ENCODE measurements at places on chromosomes 3 and 15.
A peak's percentile ranks its signal among the peaks of the same experiment; 100 is the strongest.

- DNase-seq = no peak
Measured at GRCh38 chr3:172261054-172261453, 187.2 kb downstream of the GHSR start.

GRCh38 chr3:171528102-171528501, 67.9 kb upstream of the TNIK start:
- no peak for DNase-seq

DNA sequence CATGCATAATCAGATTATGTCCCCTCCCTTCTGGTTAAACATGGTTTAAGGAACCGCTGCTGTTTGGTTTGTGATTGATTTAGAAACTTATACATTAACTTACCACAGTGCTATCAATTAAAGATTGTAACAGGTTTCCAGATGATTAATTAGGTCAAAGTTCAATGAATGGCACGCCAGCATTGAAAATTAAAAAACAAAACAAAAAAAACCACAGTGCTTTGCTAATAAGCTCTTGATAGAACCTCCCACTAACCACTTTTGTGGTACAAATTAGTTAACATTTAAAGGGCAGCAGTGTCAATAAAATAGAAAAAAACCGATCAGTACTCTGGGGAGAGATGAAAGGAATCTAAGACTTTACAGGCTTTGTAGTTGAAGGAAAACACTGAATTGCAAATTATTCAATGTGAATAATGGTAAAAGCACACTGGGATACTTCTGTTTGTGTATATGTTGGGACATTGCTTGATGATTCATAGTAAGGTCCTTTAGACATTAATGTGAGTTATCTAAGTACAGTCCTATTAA, 7.6 kb upstream of the C3orf38 start:
- DNase-seq = no peak

GRCh38 chr3:194824701-194825111, 139.0 kb downstream of the FAM43A start:
- DNase-seq = no peak

GRCh38 chr15:73374604-73375003, 5.8 kb upstream of the HCN4 start:
- DNase-seq = no peak

- DNase-seq = no peak
Measured at GRCh38 chr3:141740349-141740748, 2.3 kb downstream of the RNF7 start.

DNA sequence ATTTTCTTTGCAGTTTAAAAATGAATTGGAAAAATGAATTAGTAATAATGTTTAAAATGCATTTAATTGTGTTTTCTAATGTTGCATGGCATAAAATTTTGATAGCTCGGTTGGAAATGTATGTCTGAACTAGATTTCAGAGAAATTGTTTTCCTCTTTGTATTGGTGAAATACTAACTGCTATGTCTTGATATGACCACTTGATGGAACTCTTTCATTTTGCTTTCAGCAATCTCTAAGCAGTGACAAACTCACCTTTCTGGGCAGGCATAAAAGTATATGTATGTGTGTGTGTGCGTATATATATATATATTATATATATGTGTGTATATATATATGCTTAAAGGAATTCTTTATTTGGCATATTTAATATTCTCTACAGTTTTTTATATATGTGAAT, 239.3 kb upstream of the ZNF717 start:
- no peak for DNase-seq

- no peak for DNase-seq
Measured at GRCh38 chr3:61617041-61617440, 55.7 kb downstream of the PTPRG start.

DNA sequence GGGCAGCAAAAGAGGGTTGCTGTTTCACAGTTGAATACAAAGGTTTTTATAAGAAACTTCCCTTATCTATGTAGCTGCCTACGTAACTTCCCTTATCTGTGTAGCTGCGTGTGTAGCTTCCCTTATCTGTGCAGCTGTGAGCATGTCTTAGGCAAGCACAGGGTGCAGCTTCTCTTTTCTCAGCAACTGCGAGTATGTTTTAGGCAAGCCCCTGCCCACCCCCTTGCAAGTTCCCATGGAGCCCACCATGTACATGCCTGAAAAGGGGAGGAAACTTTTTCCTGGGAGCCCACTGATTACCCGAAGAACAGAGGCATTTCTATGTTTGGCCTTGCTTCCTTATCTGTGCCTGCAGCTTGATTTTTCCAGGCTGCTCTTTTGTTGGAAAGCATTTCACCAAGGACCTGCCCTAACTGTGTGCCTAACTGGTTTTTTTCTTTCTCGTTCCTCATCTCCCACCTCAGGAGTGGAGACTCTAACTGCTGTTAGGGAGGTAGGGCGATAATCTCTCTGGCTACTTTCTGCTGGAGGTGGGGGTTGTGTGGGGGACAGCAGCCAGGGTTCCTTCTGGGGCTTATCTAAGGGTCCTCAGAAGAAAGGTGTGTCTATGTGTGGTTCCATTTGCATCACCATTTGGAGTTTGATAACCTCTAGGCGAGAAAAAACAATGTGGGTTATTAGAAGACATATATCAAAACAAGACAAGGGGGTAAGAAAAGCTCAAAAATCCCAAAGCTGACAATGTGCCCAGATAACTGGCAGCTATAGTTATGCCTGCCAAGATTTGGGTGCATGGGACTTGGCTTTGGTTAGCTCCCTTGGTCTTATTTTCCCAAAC, 26.0 kb downstream of the SORD start:
- no peak for DNase-seq

DNA sequence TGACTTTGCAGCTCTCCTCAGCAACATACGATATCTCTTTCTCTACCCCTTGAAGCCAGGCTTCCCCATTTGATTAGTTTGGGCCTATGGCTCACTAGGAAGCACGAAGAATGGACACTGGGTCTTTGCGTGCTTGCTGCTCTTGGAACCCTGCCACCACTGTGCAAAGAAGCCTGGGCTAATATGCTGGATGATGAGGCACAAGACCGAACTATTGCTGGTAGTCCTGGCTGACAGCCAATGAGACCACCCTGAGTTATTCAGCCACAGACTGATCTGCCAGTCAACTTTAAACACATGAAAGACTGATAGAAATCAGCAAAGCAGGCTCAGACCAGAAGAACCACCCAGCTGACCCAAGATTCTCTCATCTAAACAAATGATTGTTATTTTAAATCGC, 250.3 kb downstream of the CBLB start:
- no peak for DNase-seq

- DNase-seq = no peak
Measured at GRCh38 chr15:91941871-91942658, 88.6 kb downstream of the SLCO3A1 start.

GRCh38 chr15:89551550-89551949, 23.7 kb upstream of the TICRR start:
- no peak for DNase-seq

GRCh38 chr15:47857776-47858167, 140.5 kb downstream of the SEMA6D start:
- no peak for DNase-seq

GRCh38 chr3:152047465-152047864, 174.0 kb downstream of the SUCNR1 start:
- no peak for DNase-seq

- no peak for DNase-seq
Measured at GRCh38 chr15:44215594-44215993, 20.5 kb upstream of the FRMD5 start.

GRCh38 chr3:157130467-157131251, 29.3 kb downstream of the CCNL1 start:
- peak; percentile 55 for DNase-seq

DNA sequence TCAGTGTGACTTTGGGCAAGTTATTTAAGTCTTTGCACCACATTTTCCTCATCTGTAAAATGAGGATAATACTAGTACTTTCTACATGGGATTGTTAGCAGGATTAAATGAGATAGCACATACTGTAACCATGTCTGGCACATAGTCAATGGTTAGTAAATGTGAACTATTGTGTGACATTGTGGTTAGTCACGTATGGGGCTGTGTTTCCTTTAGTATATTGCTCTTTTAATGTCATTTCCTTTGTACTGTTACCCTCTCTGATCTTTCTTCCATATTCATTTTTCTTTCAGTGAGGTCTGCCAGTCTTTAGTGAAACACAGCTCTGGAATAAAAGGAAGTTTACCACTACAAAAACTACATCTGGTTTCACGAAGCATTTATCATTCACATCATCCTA, 21.4 kb downstream of the OPA1 start:
- DNase-seq = no peak

DNA sequence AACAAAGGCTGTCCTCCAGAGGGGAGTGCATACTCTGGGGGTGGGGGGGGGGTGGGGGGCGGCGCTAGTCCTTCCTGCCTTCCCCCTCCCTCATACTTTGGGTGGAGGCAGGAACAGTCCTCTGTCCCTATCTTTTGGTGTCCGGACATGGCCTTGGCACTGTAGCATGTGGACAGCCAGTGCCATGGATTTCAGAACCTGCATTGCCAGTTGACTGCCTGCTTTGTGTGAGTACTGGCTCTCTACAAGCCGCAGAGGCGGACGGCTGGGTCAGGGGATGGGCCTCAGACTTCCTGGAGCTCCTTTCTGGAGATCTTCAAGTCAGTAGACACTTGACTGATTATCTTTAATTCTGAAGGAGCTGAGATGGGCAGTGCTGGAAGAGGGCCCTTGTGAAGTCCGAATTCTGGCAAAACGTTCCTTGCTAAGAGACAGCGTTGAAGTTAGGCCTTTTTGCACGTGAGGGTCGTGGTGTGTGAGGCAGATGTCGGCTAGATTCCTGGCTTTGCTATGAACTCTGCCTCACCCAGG, 2.5 kb downstream of the CLDN11 start:
- peak; percentile 70 for DNase-seq

- DNase-seq = no peak
Measured at GRCh38 chr3:124209426-124209825, 217.5 kb upstream of the ROPN1 start.

DNA sequence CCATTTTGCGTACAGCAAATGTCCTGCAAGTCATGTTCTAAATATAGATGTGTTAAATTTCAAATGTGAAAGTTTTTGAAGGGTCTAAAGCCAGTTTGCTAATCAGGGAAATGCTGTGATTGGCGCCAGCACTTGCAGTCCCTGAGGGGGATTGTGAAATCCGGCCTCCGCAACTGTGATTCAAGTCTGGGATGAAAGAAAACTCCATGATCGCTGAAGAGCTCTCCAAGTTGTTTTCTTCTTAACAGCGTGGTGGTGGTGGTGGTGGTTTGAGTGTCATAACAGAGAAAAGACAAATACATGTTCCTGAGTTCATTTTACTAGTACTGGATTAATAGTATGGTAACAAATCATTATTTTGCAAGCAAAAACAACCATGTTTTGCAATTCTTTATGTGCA, 51.8 kb downstream of the MITF start:
- no peak for DNase-seq

DNA sequence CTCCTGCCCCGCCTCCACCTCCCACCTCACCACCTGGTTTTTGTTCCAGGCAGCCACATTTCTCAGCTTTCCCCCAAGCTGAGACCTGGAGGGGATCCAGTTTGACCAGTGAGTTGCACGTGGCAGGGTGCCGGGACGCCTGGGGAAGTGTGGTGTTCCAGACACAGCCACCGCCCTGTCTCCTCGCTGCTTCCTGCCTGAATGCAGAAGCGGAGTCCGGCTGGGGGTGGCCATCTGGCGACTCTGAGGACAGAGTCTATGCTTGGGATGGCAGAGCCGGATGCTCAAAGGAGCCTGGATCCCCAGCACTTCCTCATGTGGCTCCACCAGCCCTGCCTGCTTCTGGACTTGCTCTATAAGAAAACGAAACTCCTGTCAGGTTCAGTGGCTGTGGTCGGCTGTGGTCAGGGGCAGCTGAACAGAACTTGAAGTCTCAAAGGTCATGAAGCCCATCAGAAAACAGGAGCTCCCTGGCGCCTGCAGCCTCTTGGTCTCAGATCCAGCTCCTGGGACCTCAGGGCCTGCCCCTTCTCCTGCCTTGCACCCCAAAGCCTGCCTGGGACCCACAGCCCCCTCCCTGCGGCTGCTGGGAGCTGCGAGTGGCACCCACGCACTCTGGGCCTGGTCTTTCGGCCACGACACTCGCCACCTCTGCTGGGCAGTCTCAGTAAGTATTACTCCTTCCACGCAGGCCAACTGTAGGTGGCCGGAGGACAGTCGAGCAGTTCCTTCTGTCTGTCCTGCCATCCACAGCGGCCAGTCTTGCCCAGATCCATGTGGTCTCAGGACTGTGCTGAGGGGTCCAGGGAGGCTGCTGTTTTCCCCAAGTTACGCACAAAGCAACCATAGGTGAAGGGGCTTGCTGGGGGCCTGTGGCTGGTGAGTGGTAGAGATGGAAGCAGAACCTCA, 112.8 kb upstream of the MEF2A start:
- DNase-seq = peak; percentile 55

- DNase-seq = no peak
Measured at GRCh38 chr3:16888785-16889607, 4.2 kb downstream of the PLCL2 start.

- DNase-seq = no peak
Measured at GRCh38 chr15:64429448-64429847, 30.9 kb upstream of the ZNF609 start.

GRCh38 chr3:196968233-196969133, at the start of gene PIGZ:
Gene PIGZ (minus strand): TSS chr3:196968833. CDS start chr3:196952031, 16,802 bp downstream.
- DNase-seq = peak; percentile 41

GRCh38 chr3:79018671-79019136, 749.1 kb downstream of the ROBO1 start:
- peak; percentile 63 for DNase-seq

- no peak for DNase-seq
Measured at GRCh38 chr3:191528589-191528988, 67.6 kb downstream of the PYDC2 start.

GRCh38 chr15:31405200-31405920, 78.7 kb downstream of the KLF13 start:
- DNase-seq = no peak

GRCh38 chr3:187242435-187242834, 45.1 kb downstream of the RTP1 start:
- no peak for DNase-seq

GRCh38 chr3:112424394-112424793, 74.9 kb downstream of the BTLA start:
- DNase-seq = no peak

- no peak for DNase-seq
Measured at GRCh38 chr3:45779746-45780735, 16.3 kb downstream of the SLC6A20 start.

GRCh38 chr3:59253523-59253922, 203.7 kb upstream of the CFAP20DC start:
- no peak for DNase-seq

GRCh38 chr3:29279806-29280205, 1.1 kb upstream of the RBMS3 start:
- peak; percentile 2 for DNase-seq

DNA sequence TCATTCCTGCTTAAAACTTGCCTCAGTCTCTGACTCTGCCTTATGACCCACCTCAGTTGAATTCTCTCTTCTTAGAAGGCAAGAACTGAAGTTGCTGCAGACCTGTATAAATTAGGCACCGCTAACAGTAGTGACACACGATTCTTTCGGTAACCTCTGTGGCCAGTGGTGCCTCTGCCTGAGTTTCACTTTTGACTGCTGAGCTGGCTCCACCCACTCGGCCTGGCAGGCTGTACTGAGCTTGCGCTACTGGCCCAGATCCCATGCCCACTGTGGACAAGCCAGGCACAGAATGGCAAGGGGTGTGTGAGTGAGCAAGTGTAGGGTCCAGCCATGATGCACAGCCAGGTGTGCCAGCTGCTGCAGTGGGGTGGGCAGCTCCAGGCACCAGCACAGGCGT, 19.1 kb upstream of the EIF1B start:
- DNase-seq = no peak

GRCh38 chr3:170128977-170129431, 52.5 kb downstream of the PHC3 start:
- no peak for DNase-seq

- DNase-seq = no peak
Measured at GRCh38 chr3:34264337-34265041, 466.1 kb downstream of the PDCD6IP start.

- DNase-seq = no peak
Measured at GRCh38 chr3:153334558-153334957, 172.5 kb downstream of the RAP2B start.

Data from nucleus accumbens (tissue), 56 donors.